ENCODE measurements at places on chromosomes 7 and 10.

DNA sequence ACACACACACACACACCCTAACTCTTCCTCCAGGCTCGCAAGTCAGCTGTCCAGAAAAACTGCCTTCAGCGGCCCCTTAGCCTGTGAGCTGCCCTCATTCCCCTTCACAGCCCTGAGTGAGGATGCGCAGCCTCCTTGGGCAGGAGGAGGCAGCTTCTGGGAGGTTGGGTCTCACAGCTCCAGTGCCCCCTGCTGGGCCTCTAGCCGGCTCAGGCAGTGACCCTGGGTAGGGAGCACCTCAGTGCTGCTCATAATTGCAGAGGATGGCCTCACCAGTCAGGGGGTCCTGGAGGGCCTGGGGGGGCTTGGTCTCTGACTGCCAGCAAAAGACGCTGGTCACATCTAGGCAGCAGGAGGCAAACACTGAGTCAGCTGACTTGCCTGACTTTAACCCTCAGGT, 43.7 kb downstream of the ZNF273 start:
- DNase-seq: no peak

DNA sequence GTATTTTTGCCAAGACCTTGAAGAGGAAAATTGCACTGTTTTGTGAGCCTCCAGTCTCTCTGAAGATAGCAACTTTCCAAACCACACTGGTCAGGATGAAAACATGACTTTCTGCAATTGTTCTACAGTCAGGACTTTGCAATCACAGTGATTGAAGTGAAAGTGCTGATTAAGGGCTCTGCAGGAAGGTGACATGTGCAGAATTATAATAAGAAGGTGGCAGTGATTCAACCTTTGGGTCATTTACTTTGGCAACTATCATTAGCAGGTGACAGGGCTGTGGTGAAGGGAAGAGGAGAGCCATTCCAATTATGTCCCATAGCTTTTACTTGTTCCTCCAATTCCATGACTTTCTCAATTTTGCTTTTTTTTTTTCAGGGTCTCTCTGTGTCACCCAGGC, 350.0 kb upstream of the FZD8 start:
- no peak for DNase-seq

DNA sequence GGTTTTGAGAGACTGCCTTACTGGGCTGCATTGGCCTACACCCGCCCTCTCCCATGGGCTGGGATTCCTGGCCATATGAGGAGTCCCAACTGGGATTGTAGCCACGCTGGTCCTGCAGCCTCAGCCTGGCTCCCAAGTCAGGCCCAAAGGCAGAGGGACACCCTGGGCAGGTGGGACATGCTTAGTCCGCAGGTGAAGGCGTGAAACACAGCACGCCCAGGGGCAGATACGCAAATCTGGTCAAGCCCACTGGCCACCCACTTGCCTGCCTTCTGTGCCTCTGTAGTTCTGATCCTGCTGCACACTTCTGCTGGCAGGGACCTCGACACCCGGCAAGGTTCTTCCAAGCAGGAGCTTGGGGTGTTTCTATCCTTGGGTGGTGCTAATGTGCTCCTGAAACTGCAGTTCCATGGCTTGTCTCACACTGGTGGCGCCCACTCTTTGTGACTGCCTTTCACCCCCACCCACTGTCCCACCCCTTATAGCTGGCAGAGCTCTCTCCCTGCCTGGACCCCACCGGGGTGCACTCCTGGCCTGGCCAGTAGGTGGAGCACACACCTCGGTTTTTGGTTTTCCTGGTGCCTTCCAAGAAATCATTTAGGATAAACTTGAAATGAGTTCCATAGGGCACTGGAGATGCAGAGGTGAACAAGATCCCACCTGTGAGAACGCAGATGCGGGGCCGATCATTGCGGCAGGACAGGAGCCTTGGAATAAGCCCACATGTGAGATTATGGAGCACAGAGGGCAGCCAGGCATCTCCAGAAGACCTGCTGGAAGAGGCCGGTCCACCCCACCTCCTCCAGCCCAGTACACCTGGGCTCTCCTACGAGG, 47.9 kb downstream of the MKI67 start:
- peak; percentile 28 for DNase-seq

DNA sequence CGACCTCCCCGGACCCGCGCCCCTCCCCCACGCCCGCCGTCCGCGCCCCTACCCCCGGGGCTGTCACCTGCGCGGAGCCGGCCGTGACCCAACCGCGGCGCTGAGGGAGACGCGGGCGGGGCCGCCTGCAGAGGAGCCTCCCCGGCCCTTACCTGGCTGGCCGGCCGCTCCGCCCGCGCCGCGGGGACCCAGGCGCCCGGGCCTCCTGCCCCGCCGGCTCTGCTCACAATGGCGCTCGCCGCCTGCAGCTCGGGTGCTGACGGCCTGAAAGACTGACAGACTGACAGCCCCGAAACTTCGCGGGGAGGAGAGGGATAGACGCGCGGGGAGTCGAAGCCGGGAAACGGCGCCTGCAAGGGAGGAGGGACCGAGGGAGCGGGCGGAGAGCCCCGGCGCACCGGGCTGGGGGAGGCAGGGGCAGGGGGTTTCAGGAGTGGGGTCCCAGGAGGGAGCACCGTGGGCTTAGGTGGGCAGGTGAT, 393 bp downstream of the ZNF467 start:
- DNase-seq: no peak

GRCh38 chr7:151677581-151678226, 158.0 kb upstream of the RHEB start:
- DNase-seq: no peak

- DNase-seq: no peak
These were observed 252.1 kb upstream of the TAC1 start for GRCh38 chr7:97479740-97480290.

GRCh38 chr10:86342111-86342863, 24.3 kb downstream of the GRID1 start:
- no peak for DNase-seq

DNA sequence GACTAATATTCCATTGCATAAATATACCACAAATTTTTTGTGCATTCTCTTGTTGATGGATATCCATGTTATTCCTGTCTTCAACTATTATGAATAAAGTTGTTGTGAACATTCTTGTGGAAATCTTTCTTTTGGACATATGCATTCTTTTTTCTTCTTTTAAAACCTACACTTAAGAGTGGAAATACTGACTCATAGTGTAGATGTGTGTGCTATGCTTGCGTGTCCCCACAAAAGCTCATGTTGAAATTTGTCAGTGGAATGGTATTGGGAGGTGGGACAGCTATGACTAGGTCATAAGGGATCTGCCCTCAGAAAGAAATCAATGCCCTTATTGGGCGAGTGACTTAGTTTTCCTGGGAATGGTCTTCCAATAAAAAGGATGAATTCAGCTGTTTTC, 203.6 kb upstream of the PRSS58 start:
- DNase-seq: no peak

DNA sequence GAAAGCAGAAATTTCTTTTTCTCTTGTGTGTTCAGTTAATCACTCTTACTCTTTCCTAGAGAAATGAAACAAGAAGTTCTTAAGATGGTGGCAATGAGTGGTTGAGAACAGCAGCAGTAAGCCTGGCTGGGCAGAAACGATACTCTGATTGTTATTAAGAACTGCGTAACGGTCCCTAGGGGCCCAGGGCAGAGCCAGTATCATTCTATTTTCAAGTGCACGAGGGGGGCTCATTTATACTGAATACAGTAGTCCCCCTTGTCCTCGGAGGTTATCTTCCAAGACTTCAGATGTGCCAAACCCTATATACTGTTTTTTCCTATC, 64.9 kb downstream of the EEPD1 start:
- DNase-seq: no peak

DNA sequence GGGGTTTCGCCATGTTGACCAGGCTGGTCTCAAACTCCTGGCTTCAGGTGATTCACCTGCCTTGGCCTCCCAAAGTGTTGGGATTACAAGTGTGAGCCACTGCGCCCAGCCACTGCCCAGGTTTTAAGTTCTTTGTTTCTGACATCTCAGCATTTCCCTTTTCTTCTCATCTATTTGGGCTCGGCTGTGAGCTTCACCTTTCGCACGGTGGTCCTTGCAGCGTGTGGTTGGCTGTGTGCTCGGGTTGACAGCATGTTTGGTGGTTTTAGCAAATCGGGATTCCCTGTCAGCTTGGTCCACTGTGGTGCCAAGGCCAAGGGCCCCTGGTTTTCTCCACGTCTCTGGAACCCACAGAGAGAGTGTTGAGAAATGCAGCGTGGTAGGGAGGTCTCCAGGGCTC, 138.8 kb downstream of the DNAJB6 start:
- DNase-seq: no peak

DNA sequence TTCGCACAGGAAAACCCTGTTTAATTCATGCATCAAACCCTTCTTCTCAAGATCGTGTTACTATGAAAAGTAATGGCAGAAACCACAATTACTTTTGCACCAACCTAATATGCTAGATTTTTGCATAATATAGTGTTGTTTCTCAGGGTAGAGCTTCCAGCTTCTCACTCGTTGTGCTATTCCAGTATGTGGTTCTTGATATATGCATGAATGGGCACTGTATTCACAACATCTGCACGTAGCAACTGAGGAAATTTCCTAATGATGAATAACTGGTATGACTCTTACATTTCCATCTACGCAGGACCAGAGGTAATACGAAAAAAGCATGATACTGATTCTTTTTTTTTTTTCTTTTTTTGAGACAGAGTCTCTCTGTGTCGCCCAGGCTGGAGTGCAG, 326.6 kb upstream of the GALNT17 start:
- no peak for DNase-seq

DNA sequence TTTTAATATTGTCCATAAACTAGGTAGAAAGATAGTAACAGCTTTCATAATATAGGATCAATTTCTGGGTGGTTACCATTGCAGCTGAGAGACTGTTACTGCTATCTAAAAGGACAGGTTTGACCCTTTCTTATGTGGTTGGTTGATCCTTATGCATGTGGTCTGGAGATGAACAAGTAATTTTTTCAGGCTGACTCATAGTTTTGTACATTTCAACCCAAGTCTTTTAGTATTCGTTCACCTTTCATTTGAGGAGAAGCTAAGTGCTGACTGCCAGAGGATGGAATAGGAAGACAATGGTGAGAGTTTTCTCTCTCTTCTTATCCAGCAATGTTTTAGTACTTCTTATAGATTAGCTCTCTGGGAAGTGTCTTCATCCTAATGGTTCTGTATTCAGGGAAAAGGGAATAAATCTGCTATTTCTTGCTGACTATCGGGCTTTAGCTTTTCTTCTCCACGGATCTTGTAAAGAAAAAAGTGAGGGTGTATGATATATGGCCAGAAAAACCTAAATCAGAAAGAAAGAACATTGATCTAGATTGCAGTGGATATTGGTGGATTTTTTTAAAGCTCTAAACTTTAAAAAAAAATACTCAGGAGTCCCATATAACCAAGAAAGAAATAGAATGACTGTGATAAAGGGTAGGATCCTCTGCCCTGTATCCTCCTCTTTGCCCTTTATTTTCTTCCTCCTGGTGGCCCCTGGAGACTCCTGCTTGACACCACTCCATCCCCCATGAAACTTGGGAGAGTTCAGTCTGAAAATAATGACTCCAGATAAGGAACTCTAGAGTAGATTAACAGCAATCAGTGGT, 88.0 kb downstream of the CPED1 start:
- DNase-seq: peak; percentile 6

DNA sequence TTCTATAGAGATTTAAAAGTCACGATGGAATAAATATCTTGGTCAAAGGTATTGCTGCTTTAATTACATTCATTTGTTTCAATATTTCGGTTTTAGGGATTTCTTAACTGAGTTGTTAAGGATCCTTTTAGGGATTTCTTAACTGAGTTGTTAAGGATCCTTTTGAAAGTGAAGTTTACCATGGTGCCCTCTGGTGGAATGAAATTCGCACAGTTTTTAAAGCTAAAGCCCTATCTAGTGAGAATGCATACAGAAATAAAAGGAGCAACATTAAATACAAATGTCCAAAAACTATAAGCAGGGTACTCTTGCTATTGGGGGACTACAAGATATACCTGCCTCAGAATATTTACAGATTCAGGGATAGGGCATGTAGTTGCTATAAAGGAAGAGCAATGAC, 193.7 kb downstream of the RNLS start:
- DNase-seq: peak; percentile 55

- no peak for DNase-seq
These were observed 98.3 kb upstream of the ZNF438 start for GRCh38 chr10:31129880-31130405.

- no peak for DNase-seq
These were observed 14.7 kb downstream of the CFAP58 start for GRCh38 chr10:104368381-104368780.

DNA sequence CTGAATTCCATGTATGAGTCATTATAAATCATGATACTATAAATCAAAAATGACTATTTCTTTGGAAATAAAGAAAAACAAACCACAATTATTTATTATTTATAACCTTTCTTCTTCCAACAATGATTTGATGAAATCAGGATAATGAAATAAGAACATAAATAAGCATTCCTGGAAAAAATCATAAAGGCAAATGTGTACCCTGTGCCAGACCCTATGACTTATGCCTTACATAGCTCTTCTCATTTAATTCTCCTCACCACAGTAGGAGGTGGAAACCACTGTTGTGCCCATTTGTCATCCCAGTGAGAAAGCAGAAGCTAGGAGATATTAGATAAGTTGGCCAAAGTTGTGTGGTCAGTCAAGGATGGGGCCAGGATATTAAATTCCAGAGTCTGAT, 255.1 kb downstream of the DOCK4 start:
- no peak for DNase-seq

DNA sequence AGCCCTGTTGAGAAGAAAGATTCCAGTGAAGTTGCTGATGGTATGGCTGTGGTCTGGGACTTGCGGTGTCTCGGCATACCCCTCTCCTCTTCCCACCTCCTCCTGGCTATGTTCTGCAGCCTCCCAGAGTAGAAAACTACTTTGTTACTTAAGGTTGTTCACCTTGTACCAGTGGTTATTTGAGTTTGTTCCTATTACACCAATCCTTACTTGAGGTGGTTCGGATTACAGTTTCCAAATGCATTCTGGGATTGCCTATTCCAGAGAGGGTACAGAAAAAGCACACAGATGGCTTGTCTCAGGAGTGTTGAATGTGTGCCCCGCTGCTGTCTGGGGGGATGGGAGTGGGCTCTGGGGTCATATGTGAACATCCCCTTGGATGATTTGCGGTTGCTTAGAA, 6.8 kb upstream of the ZNF783 start:
- DNase-seq: no peak

- DNase-seq: peak; percentile 52
These were observed 235.0 kb upstream of the PLPP4 start for GRCh38 chr10:120221873-120222485.

GRCh38 chr10:60729106-60729505, 49.2 kb upstream of the CDK1 start:
- no peak for DNase-seq

DNA sequence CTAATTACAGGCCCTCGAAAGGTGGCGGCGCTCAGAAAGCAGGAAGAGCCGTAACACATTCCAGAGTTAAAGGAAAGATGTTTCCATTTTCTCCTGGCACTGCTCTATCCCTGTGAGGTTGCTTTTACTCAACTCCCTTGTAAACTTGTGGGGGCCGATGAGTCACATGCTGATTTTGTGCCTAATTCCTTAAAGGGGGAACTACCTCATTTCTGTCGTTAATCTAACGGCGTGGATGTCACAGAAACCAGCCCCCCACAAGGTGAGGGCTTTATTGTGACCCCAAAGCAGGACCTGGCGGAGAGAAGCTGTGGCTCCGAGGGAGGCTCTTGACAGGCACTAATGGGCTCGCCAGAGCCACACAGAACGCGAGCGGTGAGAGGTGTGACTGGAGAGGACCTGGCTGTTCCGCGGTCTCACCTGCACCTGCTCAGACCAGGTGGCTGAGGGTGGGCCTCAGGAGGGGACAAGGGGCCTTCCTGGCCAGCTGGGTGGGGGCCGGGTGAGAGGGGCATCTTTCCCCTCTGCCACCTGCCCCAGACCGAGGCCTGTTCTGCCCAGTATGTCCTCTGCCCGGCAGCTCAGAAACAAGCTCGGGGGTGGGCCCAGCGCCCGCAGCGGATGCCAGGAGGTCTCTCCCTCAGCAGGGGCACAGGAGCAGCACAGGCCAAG, 50.9 kb downstream of the CALML3 start:
- no peak for DNase-seq

GRCh38 chr10:96765406-96766240, 45.3 kb upstream of the PIK3AP1 start:
- peak; percentile 67 for DNase-seq

Measured in activated CD4-positive, alpha-beta T cell treated with anti-CD3 and anti-CD28 coated beads, Interleukin-2, amount 50 U/mL, for 16 hours (primary cell).